NCI-H1694 treated with DMSO at 0.1 percent for 48 hours (cell line): ENCODE measurements at places on chromosomes 7 and 10.

GRCh38 chr7:127047521-127047920 lies 205.2 kb downstream of the GRM8 start:
- DNase-seq = no peak

GRCh38 chr7:133703547-133703946 lies 423.6 kb upstream of the LRGUK start:
- no peak for DNase-seq

DNA sequence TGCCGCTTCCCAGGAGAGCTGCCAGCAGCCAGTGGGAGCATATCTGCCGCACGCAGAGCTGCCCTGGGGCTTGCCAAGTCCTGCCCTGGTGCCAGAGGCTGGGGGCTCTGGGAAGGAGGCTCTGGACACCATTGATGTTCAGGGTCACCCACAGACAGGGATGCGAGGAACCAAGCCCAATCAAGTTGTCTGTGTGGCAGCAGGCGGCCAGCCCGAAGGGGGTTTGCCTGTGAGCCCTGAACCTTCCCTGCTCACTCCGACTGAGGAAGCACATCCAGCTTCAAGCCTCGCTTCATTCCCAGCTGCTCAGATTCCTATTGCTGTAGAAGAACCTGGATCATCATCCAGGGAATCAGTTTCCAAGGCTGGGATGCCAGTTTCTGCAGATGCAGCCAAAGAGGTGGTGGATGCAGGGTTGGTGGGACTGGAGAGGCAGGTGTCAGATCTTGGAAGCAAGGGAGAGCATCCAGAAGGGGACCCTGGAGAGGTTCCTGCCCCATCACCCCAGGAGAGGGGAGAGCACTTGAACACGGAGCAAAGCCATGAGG lies 94.6 kb downstream of the TACC2 start:
- DNase-seq = no peak

- peak; percentile 19 for DNase-seq
Measured at GRCh38 chr10:97759158-97759887, 12.5 kb downstream of the SFRP5 start.

DNA sequence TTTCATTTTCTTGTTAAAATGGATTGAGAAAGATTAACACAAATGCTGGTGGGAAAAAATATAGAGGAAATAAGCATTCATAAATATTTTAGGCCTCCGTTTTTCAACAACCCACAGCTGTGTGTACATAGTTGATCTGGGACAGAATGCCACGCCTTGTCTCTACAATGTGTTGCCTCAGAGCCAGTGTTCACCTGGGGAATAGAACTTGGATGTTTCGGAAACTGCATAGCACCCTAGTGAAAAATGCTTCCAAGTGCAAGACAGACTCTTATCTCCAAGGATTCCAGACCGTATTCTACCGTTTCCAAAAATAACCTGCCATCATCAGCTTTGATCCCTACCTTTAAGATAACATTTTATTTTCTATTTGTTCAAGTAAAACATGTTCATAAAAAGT lies 260.9 kb downstream of the SDK1 start:
- DNase-seq = no peak

GRCh38 chr10:119315128-119316001 lies 108.0 kb downstream of the GRK5 start:
- DNase-seq = no peak

DNA sequence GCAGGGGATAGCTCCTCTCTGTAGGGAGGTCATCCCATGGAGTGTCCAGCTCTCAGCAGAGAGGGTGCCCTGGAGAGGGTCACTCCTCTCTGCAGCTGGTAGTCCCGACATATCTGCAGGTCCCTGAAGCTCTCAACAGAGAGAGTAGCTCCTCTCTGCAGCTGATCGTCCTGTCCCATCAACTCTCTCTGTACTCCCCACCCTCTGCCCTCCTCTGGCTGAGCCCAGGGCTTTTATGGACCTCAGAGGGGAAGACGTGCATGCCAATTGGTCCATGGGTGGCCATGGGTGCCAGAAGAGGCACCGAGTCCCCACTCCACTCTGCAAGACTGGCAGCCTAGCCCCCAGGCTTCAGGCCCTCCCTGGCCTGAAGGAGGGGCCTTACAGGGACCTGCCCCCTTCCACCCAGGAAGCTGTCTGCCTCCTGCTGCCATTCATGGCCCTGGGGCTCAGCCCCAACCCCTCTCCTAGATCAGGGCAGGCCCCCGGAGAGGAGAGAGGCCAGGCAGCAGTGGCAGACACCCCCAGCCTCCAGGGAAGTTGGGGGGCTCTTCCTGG lies 9.0 kb upstream of the BLVRA start:
- DNase-seq = no peak

- DNase-seq = no peak
Measured at GRCh38 chr10:94402843-94403379, 570 bp downstream of the TBC1D12 start.

GRCh38 chr7:30182814-30183213 lies 48.0 kb downstream of the MTURN start:
- DNase-seq = no peak

- no peak for DNase-seq
Measured at GRCh38 chr10:86163522-86164173, 202.9 kb downstream of the GRID1 start.

GRCh38 chr10:86744067-86744725 lies 12.2 kb upstream of the BMPR1A start:
- DNase-seq = no peak

GRCh38 chr7:103560136-103560535 lies 114.1 kb upstream of the SLC26A5 start:
- no peak for DNase-seq

DNA sequence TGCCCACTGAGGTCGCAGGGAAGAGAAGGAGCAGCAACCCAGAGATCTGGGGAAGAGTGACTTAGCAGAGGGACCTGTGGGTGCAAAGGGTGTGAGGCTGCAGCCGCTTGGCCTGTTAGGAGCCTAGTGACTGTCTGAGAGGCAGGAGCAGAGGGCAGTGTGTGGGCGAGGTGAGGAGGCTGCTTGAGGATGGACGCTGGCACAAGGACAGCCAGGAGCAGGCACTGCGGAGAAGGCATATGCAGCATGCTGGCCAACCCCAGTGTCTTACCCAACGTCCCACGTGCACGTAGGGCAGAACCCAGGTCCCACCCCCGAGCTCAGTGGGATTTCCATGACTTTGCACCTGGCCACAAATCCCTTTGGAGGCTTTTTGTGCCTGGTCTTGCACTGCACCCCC lies 54.1 kb downstream of the C10orf105 start:
- DNase-seq = no peak

GRCh38 chr7:150879345-150879744 lies 27.0 kb downstream of the AOC1 start:
- DNase-seq = no peak

DNA sequence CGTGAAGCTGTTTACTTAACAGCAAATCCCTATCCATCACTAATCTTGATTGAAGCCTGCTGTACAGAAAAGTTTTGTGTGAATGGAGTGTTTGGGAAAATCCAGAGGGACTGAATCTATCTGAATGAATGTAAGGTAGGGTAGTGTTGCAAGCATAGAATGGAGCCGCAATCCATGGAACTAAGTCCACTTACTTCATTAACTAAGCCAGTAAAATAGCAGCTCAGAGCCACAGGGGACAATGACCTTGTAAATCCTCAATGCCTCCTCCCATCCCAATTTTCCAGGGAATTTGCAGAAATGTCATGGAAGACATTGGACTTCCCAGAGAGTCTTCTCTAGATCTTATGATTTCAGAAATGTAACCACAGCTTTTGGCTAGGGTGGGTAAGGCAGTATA lies 15.2 kb downstream of the TBATA start:
- no peak for DNase-seq
